Tongue (tissue), 3 donors: ENCODE measurements at places on chromosomes 6 and 20.

GRCh38 chr6:77373955-77374354 lies 89.3 kb downstream of the HTR1B start:
- DNase-seq, result no peak

- DNase-seq, result no peak
Observed at GRCh38 chr6:124123617-124124209, 320.0 kb downstream of the NKAIN2 start.

GRCh38 chr6:11969092-11969491 lies 43.0 kb upstream of the HIVEP1 start:
- peak; percentile 15 for DNase-seq

DNA sequence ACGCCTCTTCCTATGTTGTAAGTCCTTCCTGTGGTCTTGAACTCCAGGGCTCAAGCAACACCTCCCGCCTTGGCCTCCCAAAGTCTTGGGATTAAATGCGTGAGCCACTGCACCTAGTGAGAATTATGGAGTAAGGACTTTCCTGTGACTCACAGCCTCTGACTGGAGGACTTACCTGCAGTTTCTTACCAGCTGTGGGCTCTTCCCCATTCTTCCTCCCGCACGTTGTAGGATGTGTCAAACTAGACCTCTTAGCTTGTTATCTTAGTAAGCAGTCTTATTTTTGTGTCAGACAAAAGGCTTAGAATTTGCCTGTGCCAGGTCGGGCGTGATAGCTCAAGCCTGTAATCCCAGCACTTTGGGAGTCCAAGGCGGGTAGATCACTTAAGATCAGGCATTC lies 30.9 kb downstream of the BAK1 start:
- DNase-seq, result no peak

- no peak for DNase-seq
Observed at GRCh38 chr6:70563530-70563929, 3.2 kb upstream of the SDHAF4 start.
